ENCODE measurements at places on chromosomes 2 and 18.

- DNase-seq = no peak
Observed at GRCh38 chr18:27400001-27400400, 214.9 kb upstream of the CHST9 start.

DNA sequence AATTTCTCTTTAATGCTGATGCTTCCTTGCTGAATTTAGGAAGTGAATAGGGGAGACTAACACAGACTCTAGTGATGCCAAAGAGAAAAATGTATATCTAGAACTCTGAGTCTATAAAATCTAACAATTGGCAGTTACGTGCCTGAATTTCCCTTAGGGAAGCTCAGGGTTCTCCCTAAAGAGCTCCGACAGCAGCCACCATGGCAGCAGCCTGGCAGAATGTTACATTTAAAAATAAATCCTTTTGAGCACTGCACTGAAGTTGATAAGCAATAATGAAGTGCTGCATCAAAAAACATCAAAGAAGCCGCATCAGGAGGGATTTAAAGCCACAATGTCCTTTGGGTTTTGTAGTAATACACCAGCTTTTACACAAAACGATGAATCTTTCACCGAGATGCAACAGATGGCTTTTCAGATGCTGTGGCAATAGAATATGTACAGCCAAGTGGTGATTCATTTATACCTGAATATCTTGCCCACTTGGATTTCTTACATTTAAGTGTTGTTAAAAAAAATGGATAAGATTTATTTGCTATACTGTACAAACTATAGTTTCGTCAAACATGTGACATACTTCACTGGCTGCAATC lies 291.2 kb upstream of the SESTD1 start:
- no peak for DNase-seq

- no peak for DNase-seq
Observed at GRCh38 chr2:201618744-201619662, 24.3 kb downstream of the TMEM237 start.

GRCh38 chr2:228542277-228542676 lies 360.8 kb upstream of the SPHKAP start:
- DNase-seq = no peak

- DNase-seq = no peak
Observed at GRCh38 chr2:224009605-224010315, 29.3 kb downstream of the SERPINE2 start.

DNA sequence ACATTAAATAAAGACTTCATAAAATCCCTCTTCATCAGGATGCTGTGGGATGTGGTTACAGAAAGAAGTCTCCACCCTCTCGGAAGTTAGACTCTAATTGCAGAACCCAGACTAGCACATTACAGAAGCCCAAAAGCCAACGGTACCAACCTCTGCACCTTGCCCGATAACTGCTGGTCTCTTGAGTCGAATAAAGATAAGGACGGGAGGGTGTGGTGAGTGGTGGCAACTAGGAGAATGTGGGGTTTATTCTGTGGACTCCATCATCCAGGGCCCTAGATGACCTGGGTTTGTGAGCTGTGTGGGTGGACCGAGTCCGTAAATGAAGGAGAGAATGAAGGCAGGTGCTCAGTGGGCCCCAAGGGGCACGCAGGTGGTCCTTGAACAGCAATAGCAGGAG lies 462.8 kb upstream of the ID2 start:
- DNase-seq = no peak

GRCh38 chr18:36809590-36810381 lies 19.0 kb downstream of the TPGS2 start:
- DNase-seq = peak; percentile 5

- DNase-seq = no peak
Observed at GRCh38 chr2:9330612-9331270, 92.6 kb downstream of the ITGB1BP1 start.

GRCh38 chr18:70464343-70465114 lies 175.7 kb downstream of the SOCS6 start:
- no peak for DNase-seq

GRCh38 chr18:50680966-50681365 lies 121.1 kb downstream of the MAPK4 start:
- DNase-seq = no peak

DNA sequence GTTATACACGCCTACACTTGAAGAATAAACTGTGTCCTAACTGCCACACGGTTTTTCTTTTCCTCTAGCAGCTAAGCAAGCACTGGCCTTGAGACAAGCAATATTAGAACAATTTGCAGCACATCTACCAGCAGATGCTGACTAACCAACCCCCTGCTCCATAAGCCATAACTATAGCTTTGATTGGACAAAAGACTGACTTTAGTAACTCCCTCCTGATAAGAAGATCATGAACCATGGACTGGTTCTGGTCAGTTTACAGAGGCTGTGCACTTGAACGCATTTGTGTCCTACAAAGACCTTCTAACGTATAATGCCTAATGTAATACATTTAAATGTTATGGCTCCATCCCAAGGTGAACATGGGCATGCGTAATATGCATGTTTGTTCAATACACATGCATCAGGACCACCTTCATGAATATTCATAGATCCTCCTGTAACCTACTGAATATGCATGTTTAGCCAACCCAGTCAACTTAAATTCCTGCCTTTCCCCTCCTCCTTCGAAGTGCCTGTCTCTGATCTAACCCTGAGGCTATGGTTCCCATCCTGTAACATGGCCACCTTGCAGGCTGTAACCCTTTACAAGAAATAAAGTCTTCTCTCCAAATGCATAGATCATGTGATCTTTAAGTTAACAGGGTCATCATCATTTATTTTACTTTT lies 26.5 kb downstream of the SLC4A5 start:
- DNase-seq = no peak

DNA sequence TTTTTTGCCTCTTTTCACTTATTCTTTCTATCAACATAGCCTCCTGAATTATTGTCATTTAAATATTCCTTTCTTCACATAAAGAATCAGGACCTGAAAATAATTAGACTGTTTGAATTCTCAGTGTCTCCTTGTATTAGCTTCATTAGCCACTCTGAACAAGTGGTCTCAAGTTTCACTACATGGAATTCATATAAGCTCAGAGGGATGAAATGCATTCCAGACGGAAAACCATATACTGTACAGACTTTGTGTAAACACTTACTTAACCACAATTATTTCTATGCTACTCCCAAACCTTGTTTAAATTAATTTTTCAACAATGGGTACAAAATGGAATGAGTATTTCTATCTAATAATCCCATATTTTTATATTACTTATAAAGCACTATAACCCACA lies 53.4 kb downstream of the CHN1 start:
- no peak for DNase-seq

DNA sequence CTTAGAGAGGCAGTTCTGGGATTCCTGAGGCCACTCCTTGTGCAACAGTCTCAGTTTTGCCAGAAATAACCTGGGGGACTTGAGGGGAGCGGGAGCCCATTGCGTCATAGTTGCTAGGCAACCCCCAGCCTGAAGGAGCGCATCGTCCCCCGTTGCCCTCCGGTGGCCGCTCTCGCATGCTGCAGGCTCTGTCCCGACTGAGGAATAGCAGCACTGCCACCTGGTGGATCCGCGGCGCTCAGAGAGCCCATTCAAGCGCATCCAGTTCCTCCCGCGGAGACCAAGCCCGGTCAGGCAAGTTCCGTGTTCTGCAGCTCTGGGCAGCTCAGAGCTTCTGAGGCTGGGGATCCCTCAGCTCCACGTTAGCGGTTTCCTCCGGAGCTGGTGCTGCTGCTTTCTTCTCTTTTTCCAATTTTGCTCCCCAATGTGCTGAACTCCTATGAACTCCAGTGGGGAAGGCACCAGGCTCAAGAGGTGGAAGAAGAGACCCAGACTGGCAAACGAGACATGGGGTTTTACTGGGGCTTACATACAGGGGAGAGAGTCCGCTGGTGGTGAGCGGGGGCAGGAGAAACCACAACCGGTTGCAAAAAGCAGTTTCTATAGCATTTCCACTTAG lies 15.1 kb downstream of the SLC4A3 start:
- peak; percentile 72 for DNase-seq

DNA sequence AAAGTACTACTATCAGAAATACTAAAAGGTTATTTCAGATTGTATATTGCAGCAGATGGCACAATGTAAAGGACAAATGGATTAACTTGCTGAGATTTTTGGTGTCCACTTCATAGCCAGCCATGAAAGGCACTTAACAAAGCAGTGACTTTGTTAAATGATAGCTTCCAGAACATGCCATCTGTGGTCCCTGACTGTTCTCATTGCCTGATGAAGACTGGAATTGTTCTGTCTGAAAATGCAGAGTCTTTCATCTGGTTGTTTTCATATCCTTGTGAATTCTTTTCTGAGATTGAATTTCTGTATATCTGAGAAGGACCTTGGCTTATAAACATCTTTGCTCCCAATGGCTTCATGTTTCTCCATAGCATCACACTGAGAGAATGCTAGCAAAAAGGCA lies 44.4 kb upstream of the LRRTM1 start:
- no peak for DNase-seq

GRCh38 chr2:32358111-32358482 lies 1.3 kb downstream of the BIRC6 start:
- no peak for DNase-seq

GRCh38 chr2:142041105-142041504 lies 89.7 kb downstream of the LRP1B start:
- no peak for DNase-seq

GRCh38 chr2:7951490-7951889 lies 730.4 kb upstream of the ID2 start:
- no peak for DNase-seq

DNA sequence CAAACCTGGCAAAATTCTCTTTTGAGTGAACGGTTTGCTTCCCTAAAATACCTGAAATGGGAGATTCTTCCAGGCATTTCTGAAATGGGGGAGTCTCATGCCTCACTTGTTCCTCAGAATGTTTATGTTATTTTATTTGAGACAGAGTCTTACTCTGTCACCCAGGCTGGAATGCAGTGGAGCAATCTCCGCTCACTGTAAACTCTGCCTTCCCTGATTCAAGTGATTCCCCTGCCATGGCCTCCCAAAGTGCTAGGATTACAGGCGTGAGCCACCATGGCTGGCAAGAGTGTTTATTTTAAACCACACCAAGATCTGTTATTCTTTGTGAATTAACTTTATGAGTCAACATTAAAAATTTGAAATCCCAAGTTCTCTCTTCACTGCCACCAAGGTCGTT lies 6.4 kb upstream of the FHL2 start:
- no peak for DNase-seq

GRCh38 chr2:157447031-157447430 lies 3.1 kb upstream of the CYTIP start:
- no peak for DNase-seq

Measured in activated T-helper 1 cell treated with anti-CD3 and anti-CD28 coated beads, Interleukin-2, amount 50 U/mL, for 16 hours (primary cell).